Stomach (tissue), 19 donors: ENCODE measurements at places on chromosomes 7 and 10. TPM values are rescaled to one million over a fixed set of nuclear protein-coding genes. Genes with fewer than 3 reads are reported as not detected.

SPDYE6 gene
- total RNA-seq: not detected

MYL10 gene
- not detected for total RNA-seq

GIMAP5 gene
- 7.0 TPM for total RNA-seq

LAMB1 gene
- total RNA-seq: 137 TPM

ZCCHC24 gene
- 40.6 TPM for total RNA-seq

IFIT5 gene
- total RNA-seq: 11.7 TPM

TMEM270 gene
- total RNA-seq: not detected

CXCL12 gene
- total RNA-seq: 5.8 TPM

SPRN gene
- not detected for total RNA-seq

CBLL1 gene
- total RNA-seq: 5.2 TPM

OPALIN gene
- not detected for total RNA-seq

CRYGN gene
- not detected for total RNA-seq

DNA sequence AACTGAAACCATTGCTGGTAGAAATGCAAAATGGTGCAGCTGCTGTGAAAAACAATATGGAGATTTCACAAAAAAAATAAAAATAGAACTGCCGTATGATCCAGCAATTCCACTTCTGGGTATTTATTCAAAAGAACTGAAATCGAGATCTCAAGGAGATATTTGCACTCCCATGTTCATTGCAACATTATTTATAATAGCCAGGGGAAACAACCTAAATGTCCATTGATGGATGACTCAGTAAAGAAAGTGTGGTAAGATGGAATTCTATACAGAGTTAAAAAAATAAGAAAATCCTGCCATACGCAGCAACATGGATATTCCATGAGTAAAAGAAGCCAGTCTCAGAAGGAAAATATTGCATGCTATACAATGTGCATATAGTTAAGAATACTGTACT, 290.6 kb upstream of the GHITM start:
- H3K36me3 ChIP-seq: no peaks in the 10 kb centered on the region
- no peaks in the 10 kb centered on the region for H3K4me1 ChIP-seq
- DNase-seq: no peak
- H3K27ac ChIP-seq: no peak overlapping the region
- no peak overlapping the region for H3K4me3 ChIP-seq

GRCh38 chr7:138970952-138971351, 10.2 kb downstream of the KIAA1549 start:
- H3K27ac ChIP-seq: no peak overlapping the region
- no peak for DNase-seq
- no peaks in the 10 kb centered on the region for H3K4me1 ChIP-seq
- H3K36me3 ChIP-seq: no peaks in the 10 kb centered on the region
- no peak overlapping the region for H3K4me3 ChIP-seq

DNA sequence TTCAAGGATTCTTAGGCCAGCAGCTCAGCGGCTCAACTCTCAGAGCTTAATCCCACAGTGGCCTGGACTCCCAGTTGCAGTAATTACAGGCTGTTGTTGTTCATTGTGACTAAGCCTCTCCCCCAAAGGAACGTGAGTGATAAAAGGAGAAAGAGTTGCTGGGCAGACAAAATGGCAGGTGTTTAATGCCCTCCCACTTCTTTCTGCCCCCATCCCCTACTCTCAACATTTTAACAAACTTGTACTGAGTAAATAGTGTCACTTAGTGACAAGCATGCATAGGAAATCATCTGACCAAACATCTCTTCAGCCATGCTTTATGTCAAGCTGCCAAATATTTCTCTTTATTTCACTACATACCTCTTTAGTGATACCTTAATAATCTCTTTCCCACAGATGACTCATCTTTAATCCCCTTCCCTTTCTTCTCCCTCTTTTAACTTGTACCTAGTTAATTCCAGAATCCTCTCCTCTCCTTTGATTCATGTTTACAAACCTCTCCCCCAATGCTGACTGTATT, 12.4 kb upstream of the MTERF1 start:
- no peaks in the 10 kb centered on the region for H3K36me3 ChIP-seq
- H3K27ac ChIP-seq: no peak overlapping the region
- H3K27me3 ChIP-seq: no peaks in the 10 kb centered on the region
- H3K4me1 ChIP-seq: no peaks in the 10 kb centered on the region
- H3K4me3 ChIP-seq: no peak overlapping the region

GRCh38 chr10:102003541-102003940, 52.4 kb downstream of the ARMH3 start:
- no peak for DNase-seq
- H3K36me3 ChIP-seq: peaks cover 79% of the 10 kb centered on the region
- H3K27ac ChIP-seq: no peak overlapping the region
- no peaks in the 10 kb centered on the region for H3K4me1 ChIP-seq

DNA sequence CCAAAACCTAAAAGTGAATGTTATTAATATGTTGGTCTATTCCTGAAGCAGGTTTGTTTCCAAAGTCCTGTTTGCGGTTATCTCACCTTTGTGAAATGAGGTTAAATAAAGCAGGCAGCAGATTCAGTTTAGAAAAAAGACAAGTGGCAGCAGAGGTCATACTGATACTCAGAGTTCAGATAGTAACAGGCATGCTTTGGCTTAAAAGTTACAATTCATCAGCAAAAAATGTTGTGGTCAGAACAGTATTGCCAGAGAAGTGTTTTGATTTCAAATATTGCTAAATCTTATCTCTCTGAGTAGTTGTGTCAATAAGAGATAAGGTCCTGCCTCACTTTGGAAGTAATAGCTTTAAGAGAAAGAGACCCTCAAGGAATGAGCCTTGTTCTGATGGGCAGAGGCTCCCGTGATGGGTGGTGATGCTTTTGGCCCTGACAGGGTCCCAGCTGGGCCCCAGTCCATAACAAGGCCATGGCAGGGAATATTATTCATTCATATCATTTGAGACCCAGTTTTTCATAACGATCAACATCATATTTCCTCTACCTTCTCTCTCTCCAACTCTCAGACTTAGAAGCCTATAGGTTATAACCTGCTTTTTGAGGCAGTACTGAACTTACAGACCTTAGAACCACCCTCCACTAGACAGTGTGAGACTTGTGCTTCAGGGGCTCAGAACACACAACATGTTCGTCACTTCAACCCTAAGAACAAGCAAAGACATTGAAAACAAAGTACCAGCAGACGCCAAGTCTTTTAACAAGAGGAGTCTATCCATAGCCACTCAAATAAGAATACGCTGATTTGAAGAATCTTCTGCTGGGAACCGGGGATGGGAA, 58.5 kb upstream of the AHR start:
- no peaks in the 10 kb centered on the region for H3K27me3 ChIP-seq
- H3K27ac ChIP-seq: no peak overlapping the region
- DNase-seq: no peak
- no peak overlapping the region for H3K4me3 ChIP-seq

DNA sequence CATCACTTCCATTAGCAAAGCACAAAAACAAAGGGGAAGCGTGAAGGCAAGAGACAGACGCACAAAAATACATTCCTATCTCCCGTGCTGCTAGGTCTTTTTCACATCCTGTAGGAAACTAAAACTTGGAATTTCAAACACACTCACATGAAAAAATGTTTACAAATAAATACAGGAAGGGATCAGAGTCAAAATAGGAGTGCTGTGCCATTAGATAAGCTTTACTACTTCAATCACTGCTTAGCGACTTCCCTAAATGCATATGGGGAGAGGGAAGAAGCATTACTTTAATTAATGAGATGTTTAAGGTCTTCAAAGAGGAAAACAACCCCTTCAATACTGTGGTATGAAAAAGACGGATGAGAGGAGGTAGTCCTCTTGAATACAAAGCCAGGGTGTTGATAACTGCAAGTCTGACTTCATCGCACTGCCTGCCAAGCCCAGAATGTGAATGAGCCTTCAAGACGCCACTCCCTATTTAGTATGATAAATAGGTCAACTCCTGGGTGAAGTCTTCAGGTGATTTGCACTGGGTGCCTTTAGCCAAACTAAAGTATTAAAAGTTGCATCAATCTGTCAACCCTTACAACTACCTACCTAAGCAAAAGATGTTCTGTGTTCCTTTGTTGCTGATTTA, 13.9 kb downstream of the PARD3 start:
- H3K4me3 ChIP-seq: no peak overlapping the region
- DNase-seq: no peak
- no peaks in the 10 kb centered on the region for H3K36me3 ChIP-seq
- H3K27ac ChIP-seq: no peak overlapping the region
- H3K4me1 ChIP-seq: peaks cover 20% of the 10 kb centered on the region
- H3K27me3 ChIP-seq: no peaks in the 10 kb centered on the region

GRCh38 chr10:82813856-82814255, 938.9 kb downstream of the NRG3 start:
- no peaks in the 10 kb centered on the region for H3K36me3 ChIP-seq
- H3K4me3 ChIP-seq: no peak overlapping the region
- no peak overlapping the region for H3K27ac ChIP-seq
- peak; percentile 32 for DNase-seq
- no peaks in the 10 kb centered on the region for H3K27me3 ChIP-seq

DNA sequence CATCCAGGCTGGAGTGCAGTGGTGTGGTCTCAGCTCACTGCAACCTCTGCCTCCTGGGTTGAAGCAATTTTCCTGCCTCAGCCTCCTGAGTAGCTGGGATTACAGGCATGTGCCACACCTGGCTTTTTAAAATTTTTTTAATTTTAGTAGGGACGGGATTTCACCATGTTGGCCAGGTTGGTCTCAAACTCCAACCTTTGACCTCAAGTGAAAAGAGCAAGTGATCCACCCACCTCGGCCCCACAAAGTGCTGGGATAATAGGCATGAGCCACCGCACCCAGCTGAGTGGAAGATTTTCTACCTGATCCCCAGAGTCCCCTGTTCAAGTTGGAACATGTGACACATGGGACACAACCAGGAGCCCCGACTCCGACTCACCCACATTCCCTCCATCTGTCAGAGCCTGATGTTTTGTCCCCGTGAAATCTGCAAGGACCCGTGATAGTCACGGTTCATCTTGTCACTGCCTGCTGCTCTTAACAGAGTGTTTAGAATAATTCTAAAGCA, 104.5 kb downstream of the SMURF1 start:
- H3K36me3 ChIP-seq: peaks cover 98% of the 10 kb centered on the region
- H3K4me3 ChIP-seq: no peak overlapping the region
- H3K4me1 ChIP-seq: peaks cover 34% of the 10 kb centered on the region
- DNase-seq: no peak
- H3K27me3 ChIP-seq: no peaks in the 10 kb centered on the region

- H3K27me3 ChIP-seq: peaks cover 46% of the 10 kb centered on the region
- DNase-seq: peak; percentile 51
- peak overlapping the region; percentile 12 for H3K4me3 ChIP-seq
- H3K27ac ChIP-seq: no peak overlapping the region
- H3K4me1 ChIP-seq: peaks cover 62% of the 10 kb centered on the region
- no peaks in the 10 kb centered on the region for H3K36me3 ChIP-seq
These were observed 612 bp upstream of the SLC18A3 start for GRCh38 chr10:49609283-49610113.

GRCh38 chr10:48651293-48651692, 33.4 kb upstream of the WDFY4 start:
- no peak for DNase-seq
- peaks cover 12% of the 10 kb centered on the region for H3K4me1 ChIP-seq
- no peak overlapping the region for H3K27ac ChIP-seq

GRCh38 chr7:117955046-117955445, 81.8 kb upstream of the CTTNBP2 start:
- no peak for DNase-seq
- no peaks in the 10 kb centered on the region for H3K27me3 ChIP-seq
- no peak overlapping the region for H3K4me3 ChIP-seq
- no peaks in the 10 kb centered on the region for H3K4me1 ChIP-seq
- H3K36me3 ChIP-seq: no peaks in the 10 kb centered on the region

DNA sequence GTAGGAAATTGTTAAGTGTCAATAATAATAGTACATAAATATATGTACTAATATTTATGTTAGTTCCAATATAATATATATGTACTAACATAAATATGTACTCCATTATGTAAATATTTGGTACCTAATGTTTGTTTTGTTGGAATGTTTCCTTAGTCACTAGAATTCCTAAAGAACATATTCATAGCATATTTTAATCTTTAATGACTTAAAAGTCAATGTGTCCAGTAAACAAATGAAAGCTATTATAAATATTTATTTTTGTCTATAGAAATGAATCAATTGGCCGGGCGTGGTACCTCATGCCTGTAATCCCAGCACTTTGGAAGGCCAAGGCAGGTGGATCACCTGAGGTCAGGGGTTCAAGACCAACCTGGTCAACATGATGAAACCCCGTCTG, 153.6 kb downstream of the GPR158 start:
- no peak overlapping the region for H3K27ac ChIP-seq
- no peaks in the 10 kb centered on the region for H3K4me1 ChIP-seq
- no peak overlapping the region for H3K4me3 ChIP-seq
- no peaks in the 10 kb centered on the region for H3K27me3 ChIP-seq

GRCh38 chr7:103924184-103924583, 65.3 kb downstream of the RELN start:
- H3K4me3 ChIP-seq: no peak overlapping the region
- no peaks in the 10 kb centered on the region for H3K36me3 ChIP-seq
- no peaks in the 10 kb centered on the region for H3K27me3 ChIP-seq
- H3K27ac ChIP-seq: no peak overlapping the region
- DNase-seq: no peak

DNA sequence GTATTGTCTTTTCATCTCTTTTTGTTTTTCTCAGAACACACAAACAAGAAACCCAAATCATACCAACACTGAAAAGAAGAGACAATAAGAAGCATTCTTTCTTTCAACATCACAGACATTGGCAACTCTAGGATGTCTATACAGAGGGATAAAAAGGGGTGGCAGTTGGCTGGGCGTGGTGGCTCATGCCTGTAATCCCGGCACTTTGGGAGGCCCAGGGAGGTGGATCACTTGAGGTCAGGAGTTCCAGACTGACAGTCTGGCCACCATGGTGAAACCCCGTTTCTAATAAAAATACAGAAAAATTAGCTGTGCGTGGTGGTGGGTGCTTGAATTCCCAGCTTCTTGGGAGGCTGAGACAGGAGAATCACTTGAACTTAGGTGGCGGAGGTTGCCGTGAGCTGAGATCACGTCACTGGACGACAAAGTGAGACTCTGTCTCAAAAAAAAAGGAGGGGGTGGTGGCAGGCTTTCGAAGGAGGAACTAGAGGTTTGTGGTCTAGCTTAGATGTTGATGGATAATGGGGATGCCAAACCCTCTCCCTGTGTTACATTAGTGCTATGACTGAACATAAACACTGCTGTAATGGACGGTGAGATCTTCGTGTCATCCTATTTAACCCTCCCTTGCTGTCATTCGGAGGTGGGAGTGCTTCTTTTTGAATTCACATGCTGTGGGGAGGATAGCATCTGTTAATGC, 9.4 kb downstream of the CNNM2 start:
- peaks cover 7% of the 10 kb centered on the region for H3K4me1 ChIP-seq

DNA sequence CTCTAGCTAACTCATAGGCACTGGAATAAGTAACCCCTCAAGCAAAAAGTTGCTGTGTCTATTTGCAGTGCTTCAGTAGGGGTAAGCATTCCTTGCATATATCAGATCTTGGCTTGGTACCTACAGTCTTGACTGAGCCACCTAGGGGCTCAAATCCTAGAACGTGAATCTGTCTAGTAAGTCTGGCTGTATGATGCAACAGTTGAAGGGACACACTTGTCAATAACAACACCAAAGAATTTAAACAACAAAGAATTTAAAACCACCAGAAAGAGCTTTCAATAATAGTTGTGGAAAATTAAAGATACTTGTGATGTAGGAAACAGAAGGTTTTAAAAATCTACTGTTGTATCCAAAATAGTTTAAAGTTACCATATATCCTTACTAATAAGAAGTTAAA, 65.4 kb downstream of the EBLN1 start:
- no peaks in the 10 kb centered on the region for H3K36me3 ChIP-seq
- no peak for DNase-seq
- H3K27ac ChIP-seq: no peak overlapping the region
- H3K4me1 ChIP-seq: no peaks in the 10 kb centered on the region

GRCh38 chr10:17831896-17832295, 22.7 kb downstream of the MRC1 start:
- peaks cover 14% of the 10 kb centered on the region for H3K4me1 ChIP-seq
- no peak overlapping the region for H3K27ac ChIP-seq
- no peak for DNase-seq
- no peaks in the 10 kb centered on the region for H3K27me3 ChIP-seq
- no peaks in the 10 kb centered on the region for H3K36me3 ChIP-seq
